ENCODE measurements at places on chromosomes 1 and 21. TPM values are rescaled to one million over a fixed set of nuclear protein-coding genes. Genes with fewer than 3 reads are reported as not detected.

ITLN2 gene
- 0.66 TPM for total RNA-seq

AQP10 gene
- total RNA-seq: not detected

CDA gene
- total RNA-seq: 43.0 TPM

KCTD3 gene
- total RNA-seq: 41.1 TPM

SPRR1B gene
- not detected for total RNA-seq

PLCH2 gene
- total RNA-seq: 0.40 TPM

CENPL gene
- 16.0 TPM for total RNA-seq

ACTA1 gene
- total RNA-seq: not detected

PRRX1 gene
- total RNA-seq: not detected

C1orf141 gene
- total RNA-seq: not detected

CFHR4 gene
- total RNA-seq: not detected

CLCNKB gene
- total RNA-seq: 0.06 TPM

DESI2 gene
- total RNA-seq: 28.4 TPM

FABP3 gene
- total RNA-seq: not detected

BCAR3 gene
- 83.2 TPM for total RNA-seq

GUCA2B gene
- not detected for total RNA-seq

AP4B1 gene
- total RNA-seq: 7.4 TPM

CXADR gene
- 17.6 TPM for total RNA-seq

ST6GALNAC3 gene
- total RNA-seq: 0.64 TPM

VPS13D gene
- total RNA-seq: 7.4 TPM

LIPI gene
- total RNA-seq: not detected

SMIM1 gene
- total RNA-seq: 1.6 TPM

TRAF3IP3 gene
- total RNA-seq: not detected

NPR1 gene
- 3.2 TPM for total RNA-seq

HIVEP3 gene
- total RNA-seq: 4.3 TPM

CAMK1G gene
- total RNA-seq: 0.43 TPM

HSD3B2 gene
- not detected for total RNA-seq

GJA4 gene
- not detected for total RNA-seq

C1orf216 gene
- 13.9 TPM for total RNA-seq

FALEC gene
- not detected for total RNA-seq

ADORA3 gene
- not detected for total RNA-seq

All from A549 treated with dexamethasone at 1 μM for 4 hours (cell line).